ENCODE measurements at places on chromosomes 1 and 21.

DNA sequence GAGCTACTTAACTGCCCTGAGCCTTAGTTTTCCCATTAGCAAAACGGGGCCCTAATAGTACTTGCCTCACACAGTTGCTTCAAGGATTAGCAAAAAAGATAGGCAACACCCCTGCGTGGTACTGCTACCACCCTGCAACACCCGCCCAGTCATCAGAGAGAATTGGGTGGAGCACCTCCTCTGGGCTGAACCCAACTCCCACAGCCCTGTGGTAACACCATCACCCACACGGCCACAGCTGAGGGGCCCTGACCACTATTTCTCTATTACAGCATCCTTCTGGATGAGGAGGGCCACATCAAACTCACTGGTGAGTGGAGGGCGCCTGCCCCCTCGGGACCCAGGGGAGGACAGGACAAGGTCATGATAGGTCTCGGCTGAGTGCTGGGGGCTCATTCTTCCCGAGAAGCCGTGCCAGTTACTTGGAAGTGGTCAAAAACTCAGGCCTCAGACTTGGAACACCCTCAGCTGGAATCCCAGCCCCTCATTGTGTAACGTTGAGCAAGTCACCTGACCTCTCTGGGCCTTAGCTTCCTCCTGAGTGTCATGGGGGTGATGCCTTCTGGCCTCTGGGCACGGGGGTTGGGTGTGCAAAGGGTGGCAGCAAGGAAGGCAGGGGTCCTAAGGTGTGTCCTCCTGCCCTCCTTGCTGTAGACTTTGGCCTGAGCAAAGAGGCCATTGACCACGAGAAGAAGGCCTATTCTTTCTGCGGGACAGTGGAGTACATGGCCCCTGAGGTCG is 24.6 kb downstream of the RPS6KA1 start:
- no peak for DNase-seq

GRCh38 chr1:109091078-109091838 is 694 bp downstream of the TMEM167B start:
- no peak for DNase-seq

DNA sequence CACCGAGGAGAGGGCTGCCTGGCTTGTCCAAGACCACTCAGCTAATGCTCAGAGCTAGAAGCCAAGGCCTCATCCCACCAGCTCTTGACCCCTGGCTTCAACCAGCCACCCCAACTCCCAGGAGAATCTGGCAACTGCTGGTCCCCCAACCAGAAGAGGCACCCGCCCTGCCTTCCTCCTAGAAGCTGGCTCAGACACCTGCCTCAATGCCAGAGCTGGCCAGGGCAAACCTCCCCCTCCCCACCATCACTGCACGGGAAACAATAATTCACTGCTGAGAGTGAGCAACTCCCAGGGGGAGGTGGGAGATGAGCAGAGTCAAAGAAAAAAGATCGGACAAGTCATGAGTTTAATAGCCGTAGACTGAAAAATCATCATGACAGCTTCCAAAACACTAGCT is 3.3 kb downstream of the CHD5 start:
- no peak for DNase-seq

DNA sequence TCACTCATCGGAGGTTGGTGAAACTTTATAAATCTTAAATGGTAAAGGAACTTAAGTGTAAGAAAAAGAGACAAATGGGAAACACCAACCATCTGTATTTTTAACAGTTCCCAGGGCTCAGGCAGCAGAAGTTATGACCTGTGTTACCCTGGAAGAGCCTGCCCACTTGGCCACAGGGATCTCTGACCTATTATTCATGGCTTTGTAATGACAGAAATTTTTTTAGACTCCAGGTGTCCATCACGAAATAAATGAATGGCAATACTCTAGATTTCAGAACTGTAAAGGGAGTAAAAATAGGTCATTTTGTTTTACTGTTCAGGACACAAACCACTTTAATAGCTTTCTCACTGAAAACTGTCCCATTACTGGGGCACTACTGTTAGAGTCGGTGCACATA is 389.8 kb downstream of the VAV3 start:
- DNase-seq, result no peak

DNA sequence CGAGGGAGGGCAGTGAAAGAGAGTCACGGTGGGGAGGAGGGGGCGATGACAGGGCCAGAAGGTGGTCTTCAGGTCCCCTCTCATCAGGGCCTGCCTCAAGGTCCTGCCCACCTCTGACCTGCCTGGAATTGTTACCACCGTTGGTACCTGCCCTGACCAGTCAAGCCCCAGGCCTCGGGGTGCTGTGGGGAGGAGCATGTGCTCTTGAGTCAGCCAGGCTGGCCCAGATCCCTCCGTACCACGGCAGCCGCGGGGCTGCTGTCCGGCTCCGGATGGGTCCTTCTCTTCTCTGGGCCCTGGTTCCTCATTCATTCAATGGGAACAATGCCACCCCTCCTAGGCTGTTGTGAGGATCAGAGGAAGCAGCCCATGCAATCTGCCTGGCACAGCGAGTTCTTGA is 22.0 kb downstream of the SERINC2 start:
- no peak for DNase-seq

DNA sequence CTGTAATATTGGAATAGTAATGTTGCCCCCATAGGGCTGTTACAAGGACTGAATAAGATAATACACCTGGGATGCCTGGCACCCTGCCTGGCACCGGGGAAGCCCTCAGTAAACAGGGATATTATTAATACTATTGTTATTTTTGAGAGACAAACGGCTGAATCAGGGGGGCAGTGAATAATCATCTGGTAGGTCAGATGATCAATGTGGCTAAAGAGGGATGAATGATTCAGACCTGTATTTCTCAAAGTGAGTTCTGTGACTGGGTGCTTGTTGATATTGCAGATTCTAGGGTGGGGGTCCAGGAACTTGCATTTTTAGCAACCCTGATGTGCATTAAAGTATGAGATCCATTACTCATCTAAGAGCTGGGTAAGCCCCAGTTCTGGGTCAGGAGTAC is 46.2 kb upstream of the BCL10 start:
- DNase-seq, result no peak

GRCh38 chr1:44950434-44950833 is 36.0 kb downstream of the EIF2B3 start:
- no peak for DNase-seq

All from LNCaP clone FGC (cell line).